Calu3 (cell line): ENCODE measurements at places on chromosomes 5 and 9. TPM values are rescaled to one million over a fixed set of nuclear protein-coding genes. Genes with fewer than 3 reads are reported as not detected.

Gene HRH2
- total RNA-seq, result not detected in 2 replicates

Gene C5orf15
- 104 TPM in 2 replicates for total RNA-seq

Gene TMEFF1
- 1.7 TPM in 2 replicates for total RNA-seq

Gene SELENOP
- total RNA-seq, result 2.0 and 4.9 TPM in 2 replicates

Gene RBM22
- total RNA-seq, result 53.4 and 60.8 TPM in 2 replicates

Gene GDNF
- total RNA-seq, result not detected in 2 replicates

Gene DNM1
- 30.8 and 40.0 TPM in 2 replicates for total RNA-seq
